ENCODE measurements at places on chromosomes 3 and 15. TPM values are rescaled to one million over a fixed set of nuclear protein-coding genes. Genes with fewer than 3 reads are reported as not detected.

The SKOR1 gene
- total RNA-seq: 0.75 TPM

The AHSG gene
- 0.27 TPM for total RNA-seq

The GRM2 gene
- total RNA-seq: 0.82 TPM

The PRRT3 gene
- total RNA-seq: 11.4 TPM

The PTPN23 gene
- total RNA-seq: 68.7 TPM

The DCP1A gene
- 38.3 TPM for total RNA-seq

The CELSR3 gene
- total RNA-seq: 15.2 TPM

The GPR62 gene
- 0.12 TPM for total RNA-seq

The THRB gene
- 28.4 TPM for total RNA-seq

The GP9 gene
- not detected for total RNA-seq

The ZIC4 gene
- not detected for total RNA-seq

The NANOGP8 gene
- total RNA-seq: 0.36 TPM

The ZNF80 gene
- not detected for total RNA-seq

All from progenitor cell of endocrine pancreas (in vitro differentiated cells).